ENCODE measurements at places on chromosomes 6 and 20.

DNA sequence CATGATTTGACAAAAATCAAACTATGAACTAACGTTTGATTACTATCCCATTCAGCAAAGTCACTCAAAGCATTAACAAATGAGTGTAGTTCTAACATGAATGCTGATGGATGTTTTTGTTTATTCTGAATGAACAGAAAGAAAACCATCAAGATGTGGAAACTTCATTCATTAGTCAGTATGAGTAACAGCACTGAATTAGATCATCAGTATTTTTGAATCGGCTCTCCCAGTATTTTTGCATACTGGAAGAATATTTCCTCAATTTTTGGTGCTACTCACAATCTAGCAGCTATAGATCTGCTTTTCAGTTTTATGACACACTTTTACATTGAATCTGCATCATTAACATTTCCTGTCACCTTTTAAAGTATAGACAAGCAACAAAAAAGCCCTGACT lies 63.8 kb upstream of the CD83 start:
- H3K4me3 ChIP-seq, result no peak overlapping the region
- peaks cover 23% of the 10 kb centered on the region for H3K27me3 ChIP-seq
- H3K27ac ChIP-seq, result no peak overlapping the region
- no peaks in the 10 kb centered on the region for H3K4me1 ChIP-seq

GRCh38 chr6:35968821-35969220 lies 47.9 kb upstream of the SRPK1 start:
- H3K36me3 ChIP-seq, result no peaks in the 10 kb centered on the region
- H3K4me3 ChIP-seq, result no peak overlapping the region
- H3K27ac ChIP-seq, result no peak overlapping the region
- no peaks in the 10 kb centered on the region for H3K27me3 ChIP-seq
- H3K4me1 ChIP-seq, result peaks cover 3% of the 10 kb centered on the region

DNA sequence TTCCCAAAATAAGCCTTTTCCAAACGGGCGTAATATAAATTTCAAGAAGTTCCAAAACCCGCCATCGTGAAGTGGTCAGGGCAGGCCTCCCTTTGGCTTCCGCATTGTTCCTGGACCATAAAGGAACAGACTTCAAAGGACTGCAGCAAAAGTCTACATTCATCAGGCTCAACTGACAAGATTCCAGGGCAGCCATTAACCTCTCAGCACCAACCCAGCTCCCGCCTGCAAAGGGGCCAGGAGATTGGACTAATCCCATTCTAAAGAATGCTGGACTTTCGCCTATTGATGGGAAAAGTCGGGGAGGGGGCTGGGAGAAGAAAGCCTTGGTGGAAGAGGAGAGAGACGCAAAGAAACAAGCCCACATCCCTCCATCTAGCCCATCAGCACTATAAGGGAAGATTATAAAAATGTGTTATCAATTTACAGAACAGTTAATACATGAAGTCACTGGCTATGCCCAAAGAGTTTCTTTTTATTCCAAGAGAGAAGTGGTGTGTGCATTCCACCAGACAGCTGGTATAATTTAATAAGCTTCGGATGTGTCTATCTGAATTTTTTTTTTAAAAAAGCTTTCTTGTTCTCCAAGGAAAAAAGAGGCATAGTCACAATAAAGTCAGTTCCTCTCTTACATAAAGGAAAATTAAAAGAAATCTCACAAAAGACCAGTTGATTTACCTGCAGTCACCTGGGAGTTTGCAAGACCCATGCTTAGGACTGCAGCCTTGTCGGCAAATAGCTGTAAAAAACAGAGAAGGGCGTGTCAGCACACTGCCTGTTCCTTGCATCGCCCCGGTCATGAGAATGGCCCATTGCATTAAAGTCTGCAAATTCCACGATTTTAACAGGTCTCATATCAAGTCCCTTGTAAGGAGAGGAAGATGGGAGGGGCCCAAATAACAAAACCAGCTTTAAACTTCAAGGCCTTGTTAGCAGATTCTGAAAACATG lies 17.8 kb downstream of the JAG1 start:
- H3K27me3 ChIP-seq, result peaks cover 60% of the 10 kb centered on the region
- no peak overlapping the region for H3K27ac ChIP-seq
- H3K4me1 ChIP-seq, result no peaks in the 10 kb centered on the region
- no peak overlapping the region for H3K4me3 ChIP-seq
- H3K36me3 ChIP-seq, result no peaks in the 10 kb centered on the region

- peaks cover 33% of the 10 kb centered on the region for H3K4me1 ChIP-seq
- no peaks in the 10 kb centered on the region for H3K27me3 ChIP-seq
- no peak for DNase-seq
- H3K27ac ChIP-seq, result no peak overlapping the region
- no peak overlapping the region for H3K4me3 ChIP-seq
Observed at GRCh38 chr6:32131439-32131948, 1.4 kb upstream of the FKBPL start.

- peaks cover 32% of the 10 kb centered on the region for H3K4me1 ChIP-seq
- H3K4me3 ChIP-seq, result peak overlapping the region; percentile 18
- H3K27ac ChIP-seq, result no peak overlapping the region
- DNase-seq, result peak; percentile 47
- H3K36me3 ChIP-seq, result no peaks in the 10 kb centered on the region
- H3K27me3 ChIP-seq, result peaks cover 50% of the 10 kb centered on the region
Observed at GRCh38 chr6:3915076-3915791, 66.1 kb downstream of the FAM50B start.

Measured in activated T-cell treated with anti-CD3 and anti-CD28 coated beads, Interleukin-2, amount 50 U/mL, for 24 hours (primary cell).